NCI-H524 treated with DMSO at 0.1 percent for 48 hours (cell line): ENCODE measurements at places on chromosomes 2 and 18.
A peak's percentile ranks its signal among the peaks of the same experiment; 100 is the strongest.

- DNase-seq: no peak
These were observed 37.0 kb upstream of the LYPD6B start for GRCh38 chr2:149001496-149001895.

DNA sequence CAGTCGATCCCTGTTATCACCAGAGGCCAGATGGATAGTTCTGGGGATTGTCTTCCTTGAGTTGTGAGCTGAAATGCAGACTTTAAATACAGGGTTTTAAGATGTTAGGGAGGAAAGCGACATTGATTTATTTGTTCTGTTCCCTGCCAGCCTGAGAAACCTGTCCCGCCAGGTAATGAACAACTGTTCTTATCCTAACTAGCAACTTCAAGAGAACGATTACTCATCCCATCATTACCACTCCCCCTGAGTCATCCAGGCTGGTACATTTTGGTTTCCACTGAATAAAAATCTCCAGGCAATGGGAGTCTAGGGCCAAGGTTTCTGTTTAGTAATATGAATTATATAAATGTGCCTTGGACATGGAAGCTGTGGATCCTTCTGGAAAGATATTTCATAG, 131.2 kb downstream of the LYPD6B start:
- no peak for DNase-seq

DNA sequence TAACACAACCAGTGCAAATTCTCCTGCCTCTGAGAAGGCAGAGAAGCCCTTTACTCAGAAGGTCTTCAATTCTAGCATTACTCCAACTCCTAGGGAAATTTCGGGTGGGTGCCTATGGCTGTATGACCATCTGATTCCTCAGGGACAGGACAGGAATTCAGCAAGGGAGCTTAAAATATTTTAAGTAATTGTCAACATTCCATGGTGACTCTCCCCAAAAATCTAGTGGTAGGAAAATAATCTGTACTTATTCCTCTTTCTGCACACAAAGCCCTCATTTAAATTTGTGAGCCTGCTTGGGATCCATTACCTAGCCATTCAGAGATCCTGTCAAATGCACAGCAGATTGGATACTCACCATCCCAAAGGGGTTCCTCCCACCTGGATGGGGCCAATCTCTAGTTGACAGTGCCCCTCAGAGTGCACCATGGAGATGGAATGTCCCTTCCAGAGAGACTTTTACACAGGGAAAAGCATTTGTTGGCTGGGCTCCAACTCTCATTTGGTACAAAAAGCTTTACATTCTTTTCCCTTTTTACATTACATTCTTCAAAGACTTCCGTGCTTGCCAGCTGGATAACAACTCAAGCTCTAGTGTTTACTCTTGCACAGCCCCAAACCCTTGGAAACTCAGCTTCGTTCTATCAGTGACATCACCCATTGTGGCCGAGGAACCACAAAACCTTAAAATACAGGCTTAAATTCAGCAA, 3.1 kb upstream of the TMEM150A start:
- no peak for DNase-seq

DNA sequence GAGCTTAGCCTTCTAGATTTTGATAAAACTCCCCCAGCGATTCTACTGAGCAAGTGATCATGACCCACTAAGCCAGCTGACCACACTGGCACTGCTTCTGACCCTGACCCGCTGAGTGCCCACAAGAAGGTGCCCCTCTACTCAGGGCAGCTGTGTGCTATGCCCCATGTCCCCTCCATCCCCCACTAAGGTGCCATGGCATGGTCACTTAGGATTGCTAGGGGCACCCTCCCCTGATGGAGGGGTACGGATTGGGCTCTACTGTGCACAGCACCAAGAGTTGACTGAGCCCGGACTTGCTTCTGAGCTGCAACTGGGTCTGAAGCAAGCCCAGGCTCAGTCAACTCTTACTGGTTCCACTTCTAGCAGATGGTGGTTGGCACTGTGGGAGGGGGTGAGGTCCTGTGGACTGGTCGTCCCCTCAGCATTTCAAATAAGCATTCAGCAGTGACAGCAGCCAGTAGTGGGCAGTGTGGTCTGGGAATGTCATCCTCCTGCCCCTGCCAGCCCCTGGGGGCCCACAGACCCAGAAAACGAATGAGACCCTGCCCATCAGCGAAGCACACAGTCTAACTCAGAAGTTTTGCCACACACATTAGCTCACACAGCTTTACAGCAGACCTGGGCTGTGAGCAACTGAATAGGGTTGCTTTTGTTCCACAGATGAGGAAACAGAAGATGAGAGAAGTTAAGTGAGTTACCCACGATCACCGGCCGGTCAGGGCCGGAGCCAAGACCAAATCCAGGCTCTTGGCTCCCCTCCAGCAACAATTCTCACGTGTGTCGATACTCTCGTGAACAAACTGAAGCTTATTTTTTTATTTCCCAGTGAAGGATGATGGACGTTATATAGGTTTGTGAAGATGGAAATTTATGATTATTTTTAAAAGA, 52.1 kb upstream of the FOSL2 start:
- no peak for DNase-seq

- peak; percentile 47 for DNase-seq
These were observed 510.3 kb downstream of the PLCL1 start for GRCh38 chr2:198314559-198315153.

- no peak for DNase-seq
These were observed 84.7 kb upstream of the NEDD4L start for GRCh38 chr18:57959278-57959677.

DNA sequence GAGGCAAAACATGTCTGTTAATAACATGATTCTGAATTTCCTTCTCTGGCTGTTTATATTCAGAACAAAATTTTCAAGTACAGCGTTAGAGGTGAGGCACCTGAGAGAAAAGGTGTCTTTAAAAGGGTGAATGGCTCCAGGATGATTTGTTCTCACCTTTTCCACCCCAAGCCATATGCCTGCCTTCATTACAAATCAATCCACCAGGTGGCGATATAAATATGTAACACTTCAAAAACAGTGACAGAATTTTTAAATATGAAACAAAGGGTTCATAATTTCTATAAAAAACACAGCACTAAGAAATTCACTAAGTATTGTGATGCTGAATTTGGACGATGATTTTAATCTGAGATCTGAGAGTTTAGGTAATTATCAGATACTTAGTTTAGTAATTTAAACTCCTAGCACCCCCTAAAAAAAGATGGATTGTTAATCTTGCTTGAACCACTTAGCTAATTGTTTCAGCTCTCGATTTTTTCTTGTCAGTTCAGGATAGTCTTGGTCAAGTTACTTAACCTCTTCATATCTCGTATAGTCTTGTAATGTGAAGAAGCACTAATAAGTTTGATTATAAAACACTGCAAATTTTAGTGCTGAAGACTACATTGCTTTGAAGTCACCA, 528.8 kb downstream of the CPS1 start:
- DNase-seq: no peak

DNA sequence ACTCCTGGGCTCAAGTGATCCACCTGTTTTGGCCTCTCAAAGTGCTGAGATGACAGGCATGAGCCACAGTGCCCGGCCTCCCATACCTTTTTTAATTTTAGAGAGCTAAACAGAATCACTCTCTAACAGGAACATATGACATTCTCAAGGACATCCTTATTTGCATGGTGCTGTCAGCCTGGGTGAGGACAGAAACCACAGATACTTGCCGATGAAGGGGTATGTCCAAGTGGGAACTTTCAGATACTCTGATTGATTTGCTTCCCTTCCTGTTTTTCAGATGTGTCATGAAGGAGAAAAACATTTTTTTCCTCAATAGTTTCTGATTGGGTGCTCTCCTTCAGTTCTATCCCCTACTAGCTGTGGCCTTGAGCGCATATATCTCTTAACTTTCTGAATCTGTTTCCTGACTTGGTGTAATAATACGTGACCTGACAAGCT, 49.6 kb downstream of the MYO3B start:
- no peak for DNase-seq

DNA sequence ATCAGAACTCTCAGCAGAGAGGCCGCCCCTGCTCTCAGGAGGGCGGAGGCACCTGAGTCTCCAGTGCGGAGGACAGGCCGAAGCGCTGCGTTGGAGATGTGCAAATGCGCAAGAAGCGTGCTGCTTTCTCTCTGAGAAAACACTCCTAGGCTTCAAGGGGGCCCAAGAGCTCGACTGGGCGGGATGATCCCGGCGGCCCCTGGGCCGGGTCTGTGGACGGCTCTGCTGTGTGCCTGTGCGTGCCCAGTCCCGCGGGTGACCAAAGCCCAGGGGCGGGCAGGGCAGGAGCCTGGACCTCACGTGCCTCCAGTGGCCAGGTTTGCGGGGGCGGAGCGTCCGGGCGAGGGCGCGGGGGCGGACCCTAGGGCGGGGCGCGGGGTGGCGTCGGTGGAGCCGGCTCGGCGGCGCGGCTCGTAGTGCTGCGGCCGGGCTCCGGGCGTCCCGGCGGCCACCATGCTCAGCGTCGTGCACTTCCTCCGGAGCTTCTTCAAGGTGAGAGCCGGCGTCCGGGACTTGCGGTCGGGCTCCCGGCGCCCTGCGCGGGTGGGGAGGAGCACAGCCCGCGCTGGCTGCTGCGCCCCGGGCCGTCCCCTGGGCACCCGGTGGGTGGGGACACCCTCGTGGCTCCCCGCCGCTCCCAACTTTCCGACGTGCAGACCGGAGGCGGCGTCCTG, at the start of gene ARHGEF4:
ARHGEF4 (plus strand) TSS at position 414 of the 674 bp plus-strand sequence; CDS start at position 454, 40 bp downstream.
- no peak for DNase-seq

DNA sequence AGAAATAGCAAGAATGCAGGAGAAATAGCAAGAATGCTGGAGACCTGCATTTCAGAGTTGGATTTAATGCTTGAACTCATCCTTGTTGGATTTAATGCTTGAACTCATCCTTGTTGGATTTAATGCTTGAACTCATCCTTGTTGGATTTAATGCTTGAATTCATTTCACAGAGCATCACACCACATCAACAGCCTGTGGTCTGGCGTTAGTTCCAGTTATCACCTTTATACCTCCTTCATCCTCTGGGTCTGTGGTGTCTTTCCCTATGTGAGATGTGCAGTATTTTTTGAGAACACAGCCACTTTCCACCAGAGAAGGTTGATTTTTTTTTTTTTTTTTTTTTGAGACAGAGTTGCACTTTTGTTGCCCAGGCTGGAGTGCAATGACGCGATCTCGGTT, 546.4 kb upstream of the SOX11 start:
- DNase-seq: no peak

DNA sequence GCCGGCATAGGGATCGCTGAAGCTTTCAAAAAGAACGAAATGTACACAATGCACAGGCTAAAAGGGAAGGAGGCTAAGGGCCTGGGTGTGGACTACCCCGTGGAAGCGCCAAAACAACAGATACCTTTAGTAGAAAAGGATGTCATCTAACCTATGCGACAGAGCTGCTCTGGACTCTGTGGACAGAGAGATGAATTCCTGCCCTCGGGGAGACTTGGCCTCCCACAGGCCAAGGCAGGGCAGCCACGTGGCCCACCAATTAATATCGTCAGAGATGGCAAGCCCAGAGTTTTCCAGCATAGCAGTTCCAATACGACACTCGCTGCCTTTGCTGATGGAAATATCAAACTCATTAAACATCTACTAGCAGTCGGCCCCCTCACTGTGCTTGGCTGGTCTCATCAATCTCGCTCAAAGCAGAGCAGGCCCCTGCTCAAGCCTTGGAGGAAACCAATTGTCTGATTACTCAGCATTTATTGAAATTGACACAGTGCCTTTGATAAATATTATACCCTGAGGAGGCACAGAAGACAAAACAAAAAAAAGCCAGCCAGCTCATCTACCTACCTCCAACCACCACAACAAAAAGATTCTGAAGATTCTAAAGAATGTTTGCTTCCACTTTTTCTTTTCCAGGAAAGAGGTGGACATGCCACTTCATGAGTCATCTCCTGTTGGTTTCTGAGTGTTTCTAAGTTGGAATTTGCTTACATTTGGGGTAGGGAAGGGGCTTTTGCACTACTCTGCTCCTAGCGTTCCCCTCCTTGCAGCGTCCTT, 79.0 kb upstream of the ACAA2 start:
- no peak for DNase-seq

DNA sequence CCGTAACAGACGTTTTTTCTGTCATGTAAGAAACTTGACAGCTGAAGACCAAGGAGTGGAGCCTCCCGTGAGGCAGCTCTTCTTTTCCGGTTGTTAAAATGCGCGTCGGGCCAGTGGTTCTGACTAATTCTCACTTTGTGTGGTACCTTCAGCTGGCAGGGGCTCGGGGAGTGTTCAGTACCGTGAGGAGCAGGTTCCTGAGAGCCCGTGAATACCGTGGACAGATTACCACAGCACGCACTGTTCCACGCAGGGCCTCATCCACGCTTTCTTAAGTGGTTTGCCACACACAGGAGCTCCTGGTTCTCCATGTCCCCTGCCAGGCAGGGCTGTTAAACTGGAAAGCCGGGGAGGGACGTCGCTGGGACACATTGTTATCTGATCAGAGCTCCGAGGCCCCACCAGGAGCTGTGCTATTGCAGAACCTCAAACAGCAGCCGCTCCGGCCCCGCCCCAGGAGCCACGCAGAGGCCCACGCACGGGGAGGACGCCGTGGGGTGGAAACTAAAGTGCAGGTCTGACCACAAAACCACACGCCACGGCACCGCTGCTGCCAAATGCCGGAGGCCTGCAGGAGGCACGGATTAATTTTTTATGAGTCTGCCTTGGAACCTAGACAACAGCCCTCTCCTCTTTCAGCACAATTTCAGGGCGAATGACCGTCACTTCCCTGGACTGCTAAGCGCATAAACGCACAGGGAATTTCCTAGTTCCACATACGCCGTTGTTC, 43.3 kb downstream of the NFATC1 start:
- no peak for DNase-seq

DNA sequence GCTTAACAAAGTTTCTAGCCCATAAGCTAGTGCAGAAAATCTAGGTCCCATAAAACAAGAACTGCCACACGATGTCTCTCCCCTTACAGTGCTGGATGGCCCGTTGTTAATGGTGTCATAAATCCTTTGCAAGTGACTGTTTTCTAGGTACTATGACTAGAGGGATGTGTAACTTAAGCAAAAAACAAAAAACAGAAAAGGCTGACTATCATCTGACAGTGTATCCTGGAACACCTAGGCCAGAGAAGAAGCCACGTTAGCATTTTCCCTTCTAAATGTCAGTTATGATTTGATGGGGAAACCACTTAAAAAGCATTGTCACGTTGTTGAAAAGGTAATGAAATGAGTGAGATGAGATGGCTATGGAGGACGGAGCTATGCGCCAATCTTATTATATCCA, 2.4 kb downstream of the CASP8 start:
- DNase-seq: no peak

DNA sequence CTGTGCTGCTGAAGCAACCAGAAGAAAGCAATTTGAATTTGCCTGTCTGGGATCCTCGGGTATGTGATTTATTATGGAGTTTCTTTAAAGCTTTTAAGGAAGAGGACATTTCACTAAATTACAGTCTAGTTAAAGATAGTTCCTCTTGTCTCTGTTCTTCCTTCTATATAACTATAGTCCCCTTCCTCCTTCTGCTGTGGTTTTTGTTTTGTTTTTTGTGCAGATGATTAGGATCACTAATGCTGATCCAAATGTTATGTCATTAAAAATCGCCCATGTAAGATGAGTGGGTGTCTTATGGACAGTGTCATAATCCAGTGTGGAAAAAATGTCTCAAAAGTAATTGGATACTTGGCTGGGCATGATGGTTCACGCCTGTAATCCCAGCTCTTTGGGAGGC, 24.7 kb downstream of the PAPOLG start:
- no peak for DNase-seq
